ENCODE measurements at places on chromosomes 7 and 10. TPM values are rescaled to one million over a fixed set of nuclear protein-coding genes. Genes with fewer than 3 reads are reported as not detected.

- no peak overlapping the region for H3K4me3 ChIP-seq
- H3K27ac ChIP-seq = no peak overlapping the region
- H3K36me3 ChIP-seq = no peaks in the 10 kb centered on the region
These were observed 114.0 kb upstream of the PLXDC2 start for GRCh38 chr10:19702215-19702614.

DNA sequence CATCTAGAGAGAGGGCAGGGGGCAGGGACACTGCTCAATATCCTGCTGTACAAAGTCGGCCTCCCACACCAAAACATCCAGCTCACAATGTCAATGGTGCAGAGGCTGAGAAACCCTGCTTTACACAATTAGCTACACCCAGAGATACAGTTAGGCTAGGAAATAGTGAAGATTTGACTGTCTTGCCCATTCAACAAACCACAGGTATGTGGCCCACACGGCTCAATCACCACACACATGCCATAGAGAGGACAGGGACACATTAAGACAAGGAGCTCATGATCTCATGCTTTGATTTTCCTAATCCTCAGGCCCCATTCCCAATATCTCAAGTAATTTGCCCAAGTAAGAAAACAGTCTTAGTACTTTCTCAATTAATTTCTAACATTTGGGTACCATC is 110.4 kb downstream of the OSBPL3 start:
- H3K27me3 ChIP-seq = peaks cover 3% of the 10 kb centered on the region
- H3K36me3 ChIP-seq = no peaks in the 10 kb centered on the region
- H3K4me3 ChIP-seq = no peak overlapping the region
- DNase-seq = no peak

The GTF2IRD2 gene
- total RNA-seq = 40.6 TPM

GRCh38 chr7:137953043-137953664 is 48.7 kb downstream of the CREB3L2 start:
- no peaks in the 10 kb centered on the region for H3K36me3 ChIP-seq
- no peaks in the 10 kb centered on the region for H3K27me3 ChIP-seq
- H3K4me1 ChIP-seq = peaks cover 10% of the 10 kb centered on the region
- DNase-seq = no peak

The PDK4 gene
- 34.1 TPM for total RNA-seq

The PRKG1 gene
- 199 TPM for total RNA-seq

The ANLN gene
- total RNA-seq = 3.8 TPM

DNA sequence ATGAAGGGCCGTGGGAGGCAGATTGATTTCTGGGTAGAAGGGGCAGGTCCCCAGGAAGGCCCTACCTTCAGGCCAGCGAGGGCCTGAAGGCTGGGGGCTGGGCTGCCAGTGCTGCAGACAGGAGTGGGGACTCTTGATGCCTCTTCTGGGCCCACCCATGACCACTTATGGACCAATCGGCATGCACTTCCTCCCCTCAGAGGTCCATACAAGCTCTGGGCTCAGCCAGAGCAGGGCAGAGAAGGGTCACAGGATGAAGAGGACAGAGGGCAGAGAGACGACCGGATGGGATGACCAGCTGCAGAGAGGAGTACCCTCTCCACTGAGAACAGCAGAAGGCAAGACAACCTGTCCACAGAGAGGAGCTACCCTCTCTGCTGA is 120.1 kb downstream of the DYNC2I1 start:
- no peak overlapping the region for H3K4me3 ChIP-seq
- H3K27ac ChIP-seq = no peak overlapping the region
- no peaks in the 10 kb centered on the region for H3K36me3 ChIP-seq
- no peaks in the 10 kb centered on the region for H3K27me3 ChIP-seq
- no peaks in the 10 kb centered on the region for H3K4me1 ChIP-seq

- no peaks in the 10 kb centered on the region for H3K27me3 ChIP-seq
- H3K27ac ChIP-seq = no peak overlapping the region
- H3K4me1 ChIP-seq = no peaks in the 10 kb centered on the region
- no peak overlapping the region for H3K4me3 ChIP-seq
These were observed 273.7 kb downstream of the SEMA3D start for GRCh38 chr7:84912993-84913635.

- no peaks in the 10 kb centered on the region for H3K36me3 ChIP-seq
- H3K27me3 ChIP-seq = no peaks in the 10 kb centered on the region
- H3K27ac ChIP-seq = no peak overlapping the region
- H3K4me3 ChIP-seq = no peak overlapping the region
- peak; percentile 95 for DNase-seq
These were observed 126.5 kb downstream of the ZMIZ1 start for GRCh38 chr10:79195091-79195923.

The WDFY4 gene
- 7.3 TPM for total RNA-seq

DNA sequence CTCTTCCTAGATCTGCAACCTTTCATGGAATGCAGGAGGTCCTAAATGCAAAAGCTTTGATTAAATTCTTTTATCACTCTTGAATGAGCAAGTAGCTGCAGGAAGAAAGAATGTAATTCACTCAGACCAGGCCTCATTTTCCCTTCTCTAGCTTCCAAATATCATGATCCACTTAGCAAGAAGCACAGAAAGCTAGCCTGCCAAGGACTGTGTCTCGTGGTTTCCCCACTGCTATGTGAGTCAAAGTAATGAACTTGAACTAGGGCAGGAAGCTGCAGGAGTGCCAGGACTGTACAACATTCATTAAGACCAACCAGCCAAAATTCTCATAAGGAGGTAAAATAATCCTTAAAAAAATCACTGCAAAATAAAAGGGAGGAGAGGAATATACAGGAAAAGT is 379.2 kb downstream of the CALN1 start:
- no peaks in the 10 kb centered on the region for H3K4me1 ChIP-seq
- DNase-seq = no peak
- H3K27me3 ChIP-seq = no peaks in the 10 kb centered on the region
- no peaks in the 10 kb centered on the region for H3K36me3 ChIP-seq

The TAS2R38 gene
- not detected for total RNA-seq

The IRF5 gene
- total RNA-seq = 9.6 TPM

DNA sequence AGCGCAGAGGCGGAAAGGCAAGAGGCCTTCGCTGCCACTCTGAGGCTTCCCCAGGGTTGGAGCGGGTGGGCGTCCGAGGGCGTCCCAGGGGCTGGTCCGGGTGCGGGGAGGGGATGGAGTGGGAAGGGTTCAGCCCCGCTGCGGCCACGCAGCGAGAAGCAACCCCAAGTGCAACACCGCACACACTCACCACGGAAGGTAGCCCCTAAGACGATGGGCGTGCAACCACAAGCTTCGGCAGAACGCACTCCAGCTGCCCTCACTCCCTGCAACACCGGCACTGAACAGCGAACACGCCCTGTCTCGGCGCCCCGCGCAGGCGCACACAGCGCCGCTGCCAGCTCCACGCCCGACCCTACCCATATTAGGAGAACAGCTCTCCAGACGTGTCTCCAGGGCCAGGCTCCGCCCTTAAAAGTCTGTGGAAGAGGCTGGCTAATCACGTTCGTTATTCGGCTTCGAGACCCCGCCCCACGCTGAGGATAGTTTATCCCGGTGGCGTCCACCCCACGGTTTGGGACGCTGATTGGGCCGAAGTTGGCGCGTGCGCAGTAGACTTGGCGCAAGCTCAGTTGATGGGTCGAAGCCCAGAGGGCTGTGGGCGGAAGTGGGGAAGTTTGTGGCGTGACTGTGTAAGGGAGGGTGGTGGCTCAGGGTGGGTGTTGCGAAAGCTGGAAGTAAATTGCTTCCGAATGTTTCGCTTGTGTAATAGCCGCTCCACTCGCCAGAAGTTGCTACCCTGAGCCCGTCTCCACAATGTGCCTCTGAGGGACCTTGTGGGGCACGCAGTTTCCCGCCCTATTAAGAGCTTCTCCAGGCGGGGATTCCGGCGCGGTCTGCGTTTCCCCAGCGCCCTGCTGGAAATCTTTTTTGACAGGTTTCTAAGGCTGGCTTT is at the start of gene RSU1:
RSU1 (minus strand) TSS at position 300 of the 895 bp plus-strand sequence. CDS start 343 bp downstream, outside the sequence.
- DNase-seq = peak; percentile 100
- H3K36me3 ChIP-seq = no peaks in the 10 kb centered on the region

The GRID2IP gene
- total RNA-seq = 0.39 TPM

- no peaks in the 10 kb centered on the region for H3K27me3 ChIP-seq
- H3K4me3 ChIP-seq = no peak overlapping the region
- no peaks in the 10 kb centered on the region for H3K4me1 ChIP-seq
- H3K27ac ChIP-seq = no peak overlapping the region
- DNase-seq = no peak
These were observed 3.5 kb upstream of the DAGLB start for GRCh38 chr7:6451224-6451705.

The SPDYE11 gene
- total RNA-seq = not detected

DNA sequence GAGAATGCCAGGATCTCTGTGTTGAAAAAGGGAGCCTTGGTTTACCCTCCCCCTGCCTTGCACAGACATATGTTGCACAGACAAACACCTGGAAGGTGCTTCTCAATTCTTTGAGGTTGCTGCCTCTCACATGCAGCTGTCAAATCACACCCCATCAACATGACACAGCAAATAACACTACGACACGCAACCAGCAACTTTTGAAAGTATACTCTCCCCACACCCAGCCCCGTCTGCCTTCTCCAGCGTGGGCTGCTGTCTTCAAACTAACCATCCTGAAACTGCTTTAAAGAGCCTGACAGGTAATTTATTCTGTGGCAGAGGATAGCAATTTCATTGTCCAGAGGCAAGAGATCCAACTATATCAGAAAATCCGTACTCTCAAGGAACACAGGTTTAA is 136.1 kb downstream of the PLXNA4 start:
- DNase-seq = no peak
- H3K4me3 ChIP-seq = no peak overlapping the region
- H3K36me3 ChIP-seq = no peaks in the 10 kb centered on the region
- no peaks in the 10 kb centered on the region for H3K27me3 ChIP-seq

The TACR2 gene
- not detected for total RNA-seq

The GPR26 gene
- total RNA-seq = not detected

DNA sequence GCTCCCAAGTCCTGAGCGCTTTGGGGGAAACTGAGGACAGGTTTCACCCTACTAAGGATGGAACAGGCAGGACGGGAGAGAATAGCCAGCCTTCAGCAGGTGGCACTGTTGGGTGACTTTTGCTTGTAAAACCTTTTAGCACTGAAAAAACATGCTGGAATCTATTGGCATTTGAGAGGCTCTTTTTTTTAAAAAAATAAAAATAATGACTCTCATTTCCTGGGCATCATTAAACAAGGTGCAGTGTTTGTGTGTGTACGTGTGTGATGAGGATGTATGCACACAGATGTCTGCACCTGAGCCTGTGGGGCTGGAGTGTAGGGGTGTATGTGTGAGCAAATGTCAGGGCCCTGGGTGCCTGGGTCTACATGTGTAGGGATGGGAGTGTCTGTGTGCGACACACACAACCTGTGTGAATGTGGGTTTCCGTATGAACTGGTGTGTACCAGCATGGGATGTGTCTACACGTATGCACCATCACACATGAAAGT is 177.9 kb downstream of the RPS24 start:
- no peak overlapping the region for H3K4me3 ChIP-seq
- H3K36me3 ChIP-seq = no peaks in the 10 kb centered on the region
- no peaks in the 10 kb centered on the region for H3K27me3 ChIP-seq
- no peaks in the 10 kb centered on the region for H3K4me1 ChIP-seq

The ZNF503 gene
- 32.1 TPM for total RNA-seq

The FXYD4 gene
- not detected for total RNA-seq

DNA sequence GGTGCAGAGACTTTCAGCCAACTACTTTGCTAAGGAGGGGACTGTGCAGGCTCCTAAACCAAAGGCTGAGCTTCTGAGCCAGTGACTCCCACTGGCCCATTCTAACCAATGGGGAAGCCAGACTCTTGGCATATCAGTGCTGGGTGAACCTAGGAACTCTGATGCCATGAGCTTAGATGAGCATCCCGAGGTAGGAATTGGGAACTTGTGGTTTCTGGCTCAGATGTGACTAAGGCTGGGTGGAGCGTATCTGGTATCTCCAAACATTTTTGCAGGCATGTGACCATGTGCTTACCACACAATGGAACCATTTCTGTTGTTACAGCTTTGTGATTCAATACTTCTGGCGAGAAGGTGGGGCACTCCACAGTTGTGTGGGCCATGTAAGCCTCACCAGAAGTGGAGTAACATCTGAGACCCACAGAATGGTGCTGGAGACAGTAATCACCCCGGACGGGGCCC is 2.5 kb upstream of the AVPI1 start:
- H3K4me3 ChIP-seq = no peak overlapping the region
- H3K27me3 ChIP-seq = no peaks in the 10 kb centered on the region
- no peak for DNase-seq
- H3K4me1 ChIP-seq = no peaks in the 10 kb centered on the region

GRCh38 chr10:22308390-22308789 is 7.8 kb upstream of the COMMD3 start:
- H3K27me3 ChIP-seq = no peaks in the 10 kb centered on the region
- H3K4me3 ChIP-seq = no peak overlapping the region
- H3K36me3 ChIP-seq = no peaks in the 10 kb centered on the region
- DNase-seq = no peak
- no peaks in the 10 kb centered on the region for H3K4me1 ChIP-seq
- H3K27ac ChIP-seq = no peak overlapping the region

GRCh38 chr10:86366902-86367151 is 232 bp upstream of the GRID1 start:
- H3K27ac ChIP-seq = no peak overlapping the region
- H3K36me3 ChIP-seq = no peaks in the 10 kb centered on the region
- no peaks in the 10 kb centered on the region for H3K27me3 ChIP-seq
- H3K4me1 ChIP-seq = no peaks in the 10 kb centered on the region

DNA sequence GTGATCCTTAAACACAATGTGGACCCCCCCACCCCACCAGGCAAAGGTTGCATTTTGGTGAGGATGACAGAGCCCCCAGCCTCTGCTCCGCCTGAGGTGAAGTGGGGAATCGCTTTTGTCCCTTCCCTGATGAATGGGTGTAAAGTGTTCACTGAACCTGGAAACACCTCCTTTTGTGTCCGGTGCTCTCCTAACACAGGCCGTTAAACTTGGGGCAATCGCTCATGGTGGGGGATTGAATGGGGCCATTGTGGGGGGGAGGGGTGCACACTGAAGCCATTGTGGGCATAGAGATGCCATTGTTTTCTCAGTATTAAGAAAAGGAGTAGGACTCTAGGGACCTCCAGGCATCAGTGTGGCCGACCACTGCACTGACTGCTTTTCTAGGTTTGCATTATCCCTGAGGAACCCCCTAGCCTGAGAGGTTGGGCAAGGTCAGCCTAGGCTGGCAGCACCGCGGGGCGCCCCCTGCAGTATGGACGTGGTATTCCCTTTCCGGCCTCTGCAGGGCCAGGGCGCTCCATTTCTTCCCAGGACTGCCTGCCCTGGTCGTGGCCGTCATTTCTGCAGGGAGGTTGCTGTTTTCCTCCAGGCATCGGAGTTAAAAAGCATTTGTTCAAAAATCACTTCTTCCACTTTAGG is 158.3 kb downstream of the TCF7L2 start:
- H3K4me3 ChIP-seq = no peak overlapping the region
- peaks cover 3% of the 10 kb centered on the region for H3K4me1 ChIP-seq
- H3K27me3 ChIP-seq = no peaks in the 10 kb centered on the region
- no peak overlapping the region for H3K27ac ChIP-seq

The CD36 gene
- 138 TPM for total RNA-seq

DNA sequence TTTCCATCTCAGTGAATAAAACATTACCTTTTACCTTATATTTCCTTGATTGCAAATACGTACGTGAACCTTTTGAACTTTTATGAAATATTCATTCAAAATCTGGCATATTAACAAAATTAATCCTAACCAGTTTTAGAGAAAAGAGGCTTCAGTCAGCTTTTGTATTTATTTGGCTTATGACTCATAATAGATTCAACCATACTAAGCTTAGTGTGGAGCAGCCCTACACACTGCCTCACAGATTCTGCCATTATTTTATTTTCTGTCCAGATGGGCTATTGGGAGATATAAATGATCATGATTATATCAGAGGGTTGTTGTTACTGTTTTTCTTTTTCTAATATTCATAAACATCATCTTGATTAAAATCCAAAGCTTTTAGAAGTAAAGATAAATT is 325.5 kb downstream of the GPR37 start:
- H3K27ac ChIP-seq = no peak overlapping the region
- H3K4me3 ChIP-seq = no peak overlapping the region
- no peaks in the 10 kb centered on the region for H3K36me3 ChIP-seq
- no peaks in the 10 kb centered on the region for H3K27me3 ChIP-seq
- no peaks in the 10 kb centered on the region for H3K4me1 ChIP-seq

Data from aorta (tissue), 5 donors.